ENCODE measurements at places on chromosomes 13 and 19.

GRCh38 chr13:59837101-59837500 lies 326.6 kb downstream of the DIAPH3 start:
- no peak for DNase-seq

- DNase-seq, result no peak
Measured at GRCh38 chr19:1745589-1746031, 7.7 kb upstream of the ONECUT3 start.

- no peak for DNase-seq
Measured at GRCh38 chr19:45460807-45461347, 6.9 kb upstream of the FOSB start.

DNA sequence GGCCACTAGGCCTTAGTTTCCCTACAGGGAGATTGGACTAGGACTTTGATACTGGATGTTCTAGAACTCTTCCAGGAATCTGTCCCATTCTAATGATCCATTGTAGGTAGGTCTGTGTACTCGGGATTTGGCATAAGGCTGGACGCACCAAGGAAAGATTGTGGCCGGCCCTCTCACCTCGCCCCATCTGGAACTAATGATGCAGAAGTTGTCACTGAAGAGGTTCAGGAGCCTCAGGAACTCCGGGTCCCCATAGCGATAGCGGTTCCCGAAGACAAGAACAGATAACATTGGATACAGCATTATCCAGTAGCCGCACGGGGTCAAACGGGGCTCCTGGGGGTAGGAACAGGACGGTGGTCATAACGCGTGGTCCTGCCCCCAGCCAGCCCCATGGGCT lies 11.2 kb downstream of the EGLN2 start:
- DNase-seq, result no peak

GRCh38 chr13:71902676-71903075 lies 35.7 kb upstream of the DACH1 start:
- no peak for DNase-seq

DNA sequence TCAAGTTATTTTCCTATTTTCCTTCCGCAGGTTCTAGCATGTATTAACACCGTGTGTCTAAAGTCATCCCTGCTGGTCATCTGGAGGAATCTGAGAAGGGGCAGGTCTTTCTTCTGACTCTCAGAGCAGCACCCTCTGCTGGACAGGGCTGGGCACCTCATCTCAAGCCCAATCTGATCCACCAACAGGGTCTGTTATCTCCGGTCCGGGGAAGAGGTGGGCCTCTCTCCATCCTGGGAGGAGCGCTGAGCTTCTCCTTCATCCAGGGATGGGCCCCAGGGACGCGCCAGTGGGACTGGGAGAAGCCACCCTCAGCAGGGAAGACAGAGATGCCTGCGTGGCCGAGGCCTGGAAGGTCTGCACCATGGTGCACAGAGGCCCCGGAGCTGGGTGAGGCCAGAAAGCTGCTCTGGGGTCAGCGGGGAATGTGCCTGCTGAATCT lies 26.0 kb upstream of the ZNF331 start:
- peak; percentile 49 for DNase-seq

GRCh38 chr13:40983725-40984667 lies 35.1 kb downstream of the ELF1 start:
- DNase-seq, result no peak

- DNase-seq, result no peak
Measured at GRCh38 chr19:14972676-14973075, 7.0 kb downstream of the SLC1A6 start.

DNA sequence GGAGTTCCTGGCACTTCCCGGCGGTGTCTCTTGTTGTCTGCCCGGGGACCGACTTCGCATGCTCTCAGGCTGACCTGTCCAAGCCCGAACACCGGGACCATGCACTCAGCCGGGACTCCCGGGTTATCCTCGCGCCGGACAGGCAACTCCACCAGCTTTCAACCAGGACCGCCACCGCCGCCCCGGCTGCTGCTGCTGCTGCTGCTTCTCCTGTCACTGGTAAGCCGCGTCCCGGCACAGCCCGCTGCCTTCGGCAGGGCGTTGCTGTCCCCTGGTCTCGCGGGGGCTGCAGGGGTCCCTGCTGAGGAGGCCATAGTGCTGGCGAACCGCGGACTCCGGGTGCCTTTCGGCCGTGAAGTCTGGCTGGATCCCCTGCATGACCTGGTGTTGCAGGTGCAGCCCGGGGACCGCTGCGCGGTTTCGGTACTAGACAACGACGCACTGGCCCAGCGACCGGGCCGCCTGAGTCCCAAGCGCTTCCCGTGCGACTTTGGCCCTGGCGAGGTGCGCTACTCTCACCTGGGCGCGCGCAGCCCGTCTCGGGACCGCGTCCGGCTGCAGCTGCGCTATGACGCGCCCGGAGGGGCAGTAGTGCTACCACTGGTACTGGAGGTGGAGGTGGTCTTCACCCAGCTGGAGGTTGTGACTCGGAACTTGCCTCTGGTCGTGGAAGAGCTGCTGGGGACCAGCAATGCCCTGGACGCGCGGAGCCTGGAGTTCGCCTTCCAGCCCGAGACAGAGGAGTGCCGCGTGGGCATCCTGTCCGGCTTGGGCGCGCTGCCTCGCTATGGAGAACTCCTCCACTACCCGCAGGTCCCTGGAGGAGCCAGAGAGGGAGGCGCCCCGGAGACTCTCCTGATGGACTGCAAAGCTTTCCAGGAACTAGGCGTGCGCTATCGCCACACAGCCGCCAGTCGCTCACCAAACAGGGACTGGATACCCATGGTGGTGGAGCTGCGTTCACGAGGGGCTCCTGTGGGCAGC lies 661 bp downstream of the FREM2 start:
- DNase-seq, result no peak

All from activated CD8-positive, alpha-beta memory T cell treated with anti-CD3 and anti-CD28 coated beads, Interleukin-2, amount 10 ng/mL, durations not matched to agents 7 days and 5 days (primary cell).